Stimulated activated CD4-positive, alpha-beta T cell treated with anti-CD3 and anti-CD28 coated beads, Interleukin-12 subunit alpha, Interleukin-12 subunit beta, amount 100 ng/mL, for 4 hours (primary cell): ENCODE measurements at places on chromosomes 2 and 18.
A peak's percentile ranks its signal among the peaks of the same experiment; 100 is the strongest.

DNA sequence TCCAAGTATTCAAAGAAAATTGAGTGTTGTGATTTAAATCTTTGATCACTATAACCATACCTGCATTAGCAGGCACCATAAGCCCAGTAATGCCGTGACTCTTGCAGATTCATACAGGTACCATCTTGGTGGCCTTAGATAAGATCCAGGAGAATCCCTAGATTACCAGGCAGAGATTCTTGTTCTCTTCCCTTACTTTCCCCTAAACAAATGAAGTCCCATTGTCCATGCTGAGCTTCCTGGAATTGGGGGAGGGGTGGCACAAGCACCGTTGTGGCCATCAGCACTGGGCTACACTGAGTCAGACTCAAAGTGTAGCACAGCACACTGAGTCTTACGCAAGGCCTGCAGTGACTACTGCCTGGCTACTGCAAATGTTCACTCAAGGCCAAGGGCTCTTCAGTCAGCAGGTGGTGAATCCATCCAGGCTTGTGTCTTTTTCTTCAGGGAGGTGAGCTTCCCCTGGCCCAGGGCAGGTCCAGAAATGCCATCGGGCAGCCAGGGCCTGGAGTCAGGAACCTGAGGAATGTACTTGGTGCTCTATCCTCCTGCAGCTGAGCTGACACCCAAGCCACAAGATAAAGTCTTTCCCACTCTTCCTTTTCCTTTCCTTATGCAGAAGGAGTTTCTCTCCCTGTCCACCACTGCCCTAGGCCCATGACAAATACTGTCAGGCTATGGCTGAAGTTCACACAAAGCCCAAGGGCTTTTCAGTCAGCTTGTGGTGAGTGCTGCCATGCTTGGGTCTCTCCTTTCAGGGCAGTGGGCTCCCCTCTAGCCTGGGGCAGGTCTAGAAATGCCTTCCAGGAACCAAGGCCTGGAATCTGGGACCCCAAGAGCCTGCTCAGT is 52.6 kb downstream of the CD28 start:
- no peak for DNase-seq

DNA sequence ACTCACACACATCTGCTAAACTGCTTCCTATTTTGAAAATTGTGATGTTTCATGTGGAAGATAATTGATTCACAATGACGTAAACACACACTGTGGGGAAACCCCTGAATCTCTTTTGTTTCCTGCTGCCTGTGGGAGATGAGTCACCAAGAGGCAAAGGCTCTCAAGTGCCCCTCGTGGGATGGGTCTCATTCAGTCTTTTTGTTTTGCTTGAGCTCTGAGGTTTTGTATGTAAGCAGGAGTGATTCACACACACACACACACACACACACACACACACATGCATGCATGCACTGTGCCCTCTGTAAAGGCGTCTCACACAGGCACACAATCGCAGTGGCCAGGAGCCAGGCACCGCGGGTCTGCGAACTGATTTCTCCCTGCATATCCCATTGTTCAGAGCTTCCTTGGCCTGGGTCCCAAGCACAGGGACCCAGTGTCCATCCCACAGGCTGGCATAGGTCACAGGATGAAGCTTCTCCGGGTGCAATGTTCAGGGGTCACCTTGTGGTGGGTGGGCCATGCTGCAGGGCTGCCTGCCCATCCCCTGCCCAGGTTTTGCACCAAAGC is 12.1 kb upstream of the ARHGEF4 start:
- peak; percentile 56 for DNase-seq

DNA sequence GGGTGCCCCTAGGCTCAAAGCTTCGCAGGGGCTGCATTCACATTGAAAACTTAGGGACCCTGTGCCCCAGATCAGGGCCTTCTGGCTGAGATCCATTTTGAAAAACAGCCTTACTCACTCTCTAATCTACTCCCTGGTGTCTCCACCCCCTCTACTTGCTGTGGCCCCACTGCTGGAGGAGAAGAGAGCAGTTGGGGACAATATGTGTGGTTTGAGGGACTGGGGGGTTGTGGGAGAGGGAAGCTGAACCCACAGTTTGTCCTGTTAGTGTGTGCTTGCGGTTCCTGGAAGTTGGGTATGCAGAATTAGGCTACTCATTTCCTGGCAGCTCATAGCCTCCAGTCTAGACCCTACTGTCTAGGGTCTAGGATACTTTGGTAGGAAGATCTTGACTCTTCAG is 211.4 kb downstream of the PRKCE start:
- DNase-seq, result no peak

DNA sequence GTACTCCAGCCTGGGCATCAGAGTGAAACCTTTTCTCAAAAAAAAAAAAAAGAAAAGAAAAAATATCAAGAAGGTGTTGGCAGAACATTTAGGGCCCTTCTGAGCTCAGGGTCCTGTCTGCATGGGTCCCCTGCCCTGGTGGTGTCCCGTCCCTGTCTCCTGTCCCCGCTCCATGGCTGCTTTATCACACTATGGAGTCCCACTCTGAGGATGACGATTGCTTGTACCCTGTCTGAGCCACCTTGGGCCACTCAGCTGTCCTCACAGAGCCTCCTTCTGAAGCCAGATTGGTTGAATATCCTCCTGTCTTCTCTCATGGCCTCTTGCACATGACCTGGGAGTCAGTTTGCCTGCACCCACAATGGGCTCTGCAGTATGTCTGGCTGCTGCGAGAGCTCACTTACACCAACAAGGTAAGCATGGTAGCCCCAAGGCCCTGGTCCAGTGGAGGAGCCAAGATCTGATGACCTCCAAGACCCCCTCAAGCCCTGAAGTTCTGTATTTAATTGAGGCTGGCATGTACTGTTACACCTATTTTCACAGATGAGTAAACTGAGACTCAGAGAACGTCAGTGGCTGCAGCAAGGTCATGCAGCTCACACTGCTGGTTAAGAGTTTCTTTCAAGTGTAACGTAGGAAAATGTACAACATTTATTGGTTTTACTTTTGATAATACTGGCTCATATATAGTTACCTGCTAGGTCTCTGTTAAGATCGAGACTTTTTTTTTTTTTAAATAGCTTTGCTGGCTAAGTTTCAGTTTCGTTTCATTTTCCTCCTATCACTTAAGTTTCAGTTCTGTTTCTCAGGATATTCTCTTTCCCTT is 16.9 kb upstream of the ZCCHC2 start:
- peak; percentile 15 for DNase-seq

GRCh38 chr18:48580782-48581181 is 42.0 kb downstream of the CTIF start:
- DNase-seq, result no peak

GRCh38 chr18:49672853-49673252 is 111.0 kb downstream of the LIPG start:
- no peak for DNase-seq

DNA sequence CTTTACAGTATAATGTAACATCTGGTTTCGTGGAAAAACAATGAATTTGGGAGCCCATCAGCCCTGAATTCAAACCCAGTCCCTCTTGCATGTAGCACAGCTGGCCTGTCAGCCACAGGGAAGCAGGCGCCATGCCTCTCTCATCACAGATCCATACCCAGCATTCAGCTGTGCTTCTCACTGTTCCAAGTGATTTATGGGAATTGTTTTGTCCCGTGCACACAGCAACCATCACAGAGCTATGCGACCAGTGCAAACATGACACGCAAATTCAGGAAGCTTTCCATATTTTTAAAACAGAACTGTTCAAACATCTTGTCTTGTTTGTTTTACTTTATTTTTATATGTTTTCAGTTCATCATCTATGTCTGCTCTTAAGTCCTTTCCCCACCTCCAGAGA is 496.1 kb downstream of the EIPR1 start:
- DNase-seq, result no peak

GRCh38 chr18:3901811-3902210 is 451.8 kb downstream of the TGIF1 start:
- no peak for DNase-seq

DNA sequence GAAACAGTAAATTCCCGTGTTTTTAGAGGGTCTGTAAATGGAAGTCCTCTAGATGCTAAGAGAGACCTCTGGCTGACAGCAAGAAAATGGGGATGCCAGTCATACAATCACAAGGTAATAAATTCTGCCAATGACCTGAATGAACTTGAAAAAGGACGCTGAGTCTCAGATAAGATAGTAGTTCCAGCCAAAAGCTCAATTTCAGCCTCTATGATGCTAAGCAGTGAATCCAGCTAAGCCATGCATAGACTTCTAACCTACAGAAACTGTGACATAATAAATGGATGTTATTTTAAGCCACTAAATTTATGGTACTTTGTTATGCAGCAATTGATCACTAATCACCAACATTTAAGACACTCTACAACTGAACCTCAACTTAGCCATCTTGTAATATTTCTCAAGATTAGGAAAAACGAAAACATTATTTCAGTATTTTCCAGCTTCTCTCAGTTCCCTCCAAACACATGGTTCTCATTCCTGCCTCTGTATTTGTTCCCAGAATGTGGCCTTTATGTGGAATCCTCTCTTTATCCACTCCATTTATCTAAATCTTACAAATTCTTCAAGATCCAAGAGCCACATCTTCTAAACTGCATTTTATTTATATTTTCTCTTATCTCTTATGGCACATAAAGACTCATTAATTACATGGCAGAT is 331.1 kb downstream of the GULP1 start:
- DNase-seq, result no peak

DNA sequence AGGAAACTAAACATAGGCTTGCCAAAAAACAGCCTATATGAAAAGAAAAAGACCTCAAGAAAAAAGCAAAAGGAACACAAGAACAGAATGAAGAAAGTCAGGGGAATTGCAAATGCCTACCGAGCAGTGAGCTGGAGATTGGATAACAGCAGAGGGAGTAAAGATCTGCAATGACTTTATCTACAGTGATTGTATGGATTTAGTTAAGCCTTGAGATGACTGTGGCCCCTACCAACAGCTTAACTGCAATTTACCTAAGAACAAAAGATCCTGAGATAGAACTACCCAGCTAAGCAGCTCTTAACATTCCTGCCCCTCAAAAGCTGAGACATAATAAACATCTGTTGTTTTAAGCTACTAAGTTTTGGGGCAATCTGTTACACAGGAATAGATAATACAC is 20.5 kb downstream of the LNPK start:
- no peak for DNase-seq

GRCh38 chr2:14445670-14446069 is 186.8 kb upstream of the LRATD1 start:
- no peak for DNase-seq

GRCh38 chr2:36379710-36380448 is 24.3 kb downstream of the CRIM1 start:
- no peak for DNase-seq
